Inflammatory macrophage treated with lipopolysaccharide for 4 hours (primary cell): ENCODE measurements at places on chromosomes 1 and 21.

DNA sequence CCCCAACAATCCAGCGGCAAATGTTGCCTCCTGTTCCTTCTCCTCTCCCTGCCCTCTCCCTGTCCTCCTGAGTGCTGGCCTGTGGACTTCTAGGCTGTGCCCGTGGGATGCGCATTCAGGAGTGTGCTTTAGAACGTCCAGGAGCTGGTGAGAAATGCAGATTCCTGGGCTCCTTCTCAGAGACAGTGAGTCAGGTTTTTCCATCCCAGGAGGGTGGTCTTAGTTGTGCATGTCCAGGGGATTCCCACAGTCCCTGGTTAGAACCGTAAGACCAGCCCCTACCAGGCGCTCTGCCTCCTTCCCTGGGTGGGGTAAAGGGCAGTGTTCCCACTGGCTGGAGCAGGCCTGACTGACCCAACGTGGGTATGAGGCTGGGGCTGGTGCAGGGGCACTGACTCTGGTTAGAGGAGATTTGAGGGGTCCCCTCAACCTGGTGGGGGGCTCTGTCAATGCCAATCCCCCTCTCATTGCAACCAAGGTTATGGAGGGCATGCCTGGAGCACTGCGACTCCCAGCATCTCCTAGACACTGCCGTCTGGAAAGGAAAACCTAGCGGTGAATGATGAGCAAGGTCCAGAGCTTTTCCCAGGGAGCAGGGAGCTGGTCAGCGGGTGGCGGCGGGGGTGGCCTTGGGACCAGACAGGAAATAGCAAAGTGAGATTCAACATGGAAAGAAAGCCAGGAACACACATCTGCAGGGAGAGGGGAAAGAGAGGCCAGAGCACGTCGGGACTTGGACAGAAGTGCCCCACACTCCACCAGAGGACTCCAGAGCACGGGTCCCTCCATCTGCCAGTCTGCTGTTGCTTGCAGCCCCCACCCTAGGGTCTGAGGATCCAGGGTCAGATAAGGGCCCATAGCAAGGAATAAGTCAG, 38.5 kb downstream of the HSPG2 start:
- no peak for DNase-seq

GRCh38 chr1:225461533-225462428, 33.9 kb upstream of the LBR start:
- DNase-seq = no peak

- DNase-seq = no peak
Observed at GRCh38 chr21:44900559-44901251, 20.0 kb downstream of the ITGB2 start.

- DNase-seq = no peak
Observed at GRCh38 chr1:89962024-89962741, 32.7 kb upstream of the ZNF326 start.

DNA sequence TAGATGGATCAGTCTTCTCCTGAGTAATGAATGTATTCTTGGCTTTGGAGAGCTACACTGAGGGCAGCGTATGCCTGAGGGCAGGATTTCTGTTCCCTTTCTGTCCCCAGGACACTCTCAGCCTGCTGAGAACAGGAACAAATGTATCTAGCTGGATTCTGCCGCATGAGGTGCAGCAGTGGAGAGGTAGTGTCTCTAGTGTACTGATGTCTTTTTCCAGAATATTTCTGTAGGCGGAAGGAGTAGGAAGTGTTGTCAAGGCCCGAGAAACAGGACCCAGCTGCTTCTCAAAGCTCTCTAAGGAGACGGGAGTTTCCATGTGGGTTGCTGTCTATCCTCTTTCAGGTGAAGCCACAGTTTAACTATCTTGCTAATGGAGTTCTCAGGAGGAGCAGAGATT, 65.5 kb downstream of the MT1HL1 start:
- no peak for DNase-seq

DNA sequence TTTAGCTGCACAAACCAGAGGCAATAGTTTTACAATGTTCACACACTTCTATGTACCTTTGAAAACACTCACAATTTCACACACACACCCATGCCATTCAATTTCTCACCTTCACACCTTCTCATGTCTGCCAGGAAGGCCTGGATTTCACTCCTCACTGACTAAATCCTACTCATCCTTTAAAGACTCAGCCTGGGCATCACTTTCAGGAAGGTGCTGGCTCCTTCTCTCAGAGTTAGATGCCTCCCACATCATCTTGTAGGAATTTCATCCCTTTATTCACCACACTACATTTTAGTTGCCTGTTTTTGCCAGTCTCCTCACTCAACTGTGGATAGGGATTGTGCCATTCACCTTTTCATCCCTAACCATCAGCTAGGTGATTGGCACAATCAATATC, 2.3 kb downstream of the IL20 start:
- no peak for DNase-seq

DNA sequence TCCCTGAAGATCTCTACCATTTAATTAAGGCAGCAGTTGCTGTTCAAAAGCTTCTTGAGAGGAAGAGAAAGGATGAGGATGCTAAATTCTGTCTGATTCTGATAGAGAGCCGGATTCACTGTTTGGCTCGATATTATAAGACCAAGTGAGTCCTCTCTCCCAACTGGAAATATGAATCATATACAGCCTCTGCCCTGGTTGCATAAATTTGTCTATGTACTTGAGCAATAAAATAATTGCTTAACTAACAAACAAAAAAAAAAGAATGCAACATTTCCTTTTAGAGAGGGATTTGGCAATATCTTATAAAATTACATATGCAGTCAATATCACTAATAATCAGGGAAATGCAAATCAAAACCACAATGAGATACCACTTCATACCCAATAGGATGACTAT, 26.8 kb downstream of the ALDH9A1 start:
- DNase-seq = peak; percentile 91

- no peak for DNase-seq
Observed at GRCh38 chr1:228393811-228394570, 12.6 kb downstream of the TRIM11 start.
